ENCODE measurements at places on chromosomes 7 and 10.

GRCh38 chr7:157686285-157686894 lies 349.6 kb downstream of the DNAJB6 start:
- DNase-seq, result no peak

DNA sequence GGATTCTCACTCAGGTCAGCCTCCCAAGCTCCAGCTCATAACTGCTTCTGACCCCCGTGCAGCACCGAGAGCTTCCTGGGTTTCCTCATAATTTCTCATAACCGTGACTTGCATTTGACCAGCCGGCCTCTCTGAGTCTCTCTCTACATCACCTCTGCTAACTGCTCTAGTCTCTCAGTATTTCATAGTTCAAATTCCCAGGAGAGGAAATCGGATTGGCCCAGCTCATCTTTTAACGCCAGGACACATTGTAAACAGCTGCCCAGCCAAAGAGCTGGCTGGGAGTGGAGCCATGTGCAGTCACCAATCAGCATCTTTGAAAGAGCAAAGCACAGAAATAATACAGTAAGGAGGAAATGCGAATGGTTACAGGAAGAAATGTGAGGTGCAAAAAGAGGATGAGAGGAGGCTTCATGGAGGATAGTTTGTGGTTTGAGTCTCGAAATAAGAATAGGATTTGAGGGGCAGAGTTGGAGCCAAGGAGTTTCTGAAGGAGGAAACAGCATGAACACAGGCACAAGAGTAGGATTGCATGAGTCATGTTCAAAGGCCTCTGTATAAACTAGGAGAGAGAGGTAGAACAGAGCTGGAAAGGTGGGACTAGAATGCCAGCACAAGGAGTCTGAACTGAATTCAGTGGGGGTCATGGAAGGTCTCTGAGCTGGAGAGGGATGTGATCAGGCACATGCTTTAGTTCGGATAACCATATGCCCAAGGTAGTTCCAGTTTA lies 15.2 kb upstream of the LBX1 start:
- DNase-seq, result no peak

DNA sequence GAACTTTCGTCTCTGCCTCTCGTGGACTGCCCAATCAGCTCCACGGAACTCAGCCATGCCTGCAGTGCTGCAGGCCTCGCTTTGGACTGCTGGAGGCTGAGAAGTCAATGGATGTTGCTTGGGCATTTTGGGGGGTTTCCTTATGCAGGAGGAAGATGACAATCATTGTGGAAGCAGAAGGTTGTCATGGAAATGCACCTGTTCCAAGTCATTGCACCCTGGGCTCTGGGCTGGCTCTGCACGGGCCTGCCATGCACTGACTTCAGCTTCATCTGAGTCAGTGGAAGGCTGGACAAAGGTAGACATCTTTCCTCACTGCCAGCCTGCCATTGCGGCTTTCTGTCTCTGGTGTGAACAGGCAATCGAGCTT lies 217.3 kb downstream of the RPS24 start:
- DNase-seq, result no peak

DNA sequence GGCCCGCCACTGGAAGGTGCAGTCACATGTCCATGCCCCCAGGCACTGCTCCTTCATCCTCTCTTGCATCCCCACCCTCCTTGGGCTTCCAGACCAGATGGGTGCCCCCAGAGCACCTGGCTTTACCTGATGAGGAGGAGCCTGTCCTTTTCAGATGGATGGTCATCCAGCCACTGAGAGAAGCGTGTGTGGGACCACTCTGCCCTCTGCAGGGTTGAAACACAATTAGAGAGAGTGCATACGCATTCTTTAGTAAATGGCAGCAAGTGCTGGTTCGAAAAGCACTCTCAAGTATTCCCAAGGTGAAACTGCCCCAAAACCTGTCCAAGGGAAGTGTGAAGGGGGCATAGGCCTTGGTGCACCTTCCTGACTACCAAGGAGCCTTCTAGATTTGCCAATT lies 41.6 kb downstream of the HBP1 start:
- DNase-seq, result no peak

- no peak for DNase-seq
Observed at GRCh38 chr7:17580141-17580540, 281.7 kb downstream of the AHR start.
